ENCODE measurements at places on chromosomes 5 and 9.

GRCh38 chr5:65809817-65810531 is 88.0 kb downstream of the NLN start:
- DNase-seq, result peak; percentile 60

GRCh38 chr9:105908069-105908468 is 213.7 kb downstream of the TMEM38B start:
- no peak for DNase-seq

DNA sequence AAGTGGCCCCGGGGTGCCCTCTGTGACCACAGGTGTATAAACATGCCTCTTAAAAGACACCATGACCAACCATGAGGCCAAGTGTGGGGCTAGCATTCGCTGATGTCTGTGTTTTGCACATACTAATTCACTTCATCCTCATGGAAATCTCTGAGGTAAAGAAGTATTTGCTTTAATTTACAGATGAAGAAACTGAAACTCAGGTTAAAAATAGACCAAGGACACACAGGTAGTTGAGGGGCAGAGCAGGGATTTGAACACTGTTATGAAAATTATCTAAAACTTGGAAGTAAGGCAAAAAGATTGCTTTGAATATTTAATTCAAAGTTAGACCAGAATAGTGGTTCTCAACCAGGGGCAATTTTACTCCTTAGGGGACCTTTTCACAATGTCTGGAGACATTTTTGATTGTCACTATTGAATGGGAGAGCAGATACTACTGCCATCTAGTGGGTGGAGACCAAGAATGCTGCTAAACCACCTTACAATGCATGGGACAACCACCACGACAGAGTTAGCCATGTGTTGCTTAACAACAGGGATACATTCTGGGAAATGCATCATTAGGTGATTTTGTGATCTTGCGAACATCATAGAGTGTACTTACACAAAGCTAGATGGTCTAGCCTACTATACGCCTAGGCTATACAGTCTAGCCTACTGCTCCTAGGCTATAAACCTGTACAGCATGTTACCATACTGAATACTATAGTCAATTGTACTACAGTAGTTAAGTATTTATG is 8.0 kb upstream of the FXN start:
- DNase-seq, result no peak

GRCh38 chr5:180197016-180197702 is 11.9 kb downstream of the RASGEF1C start:
- DNase-seq, result no peak

- no peak for DNase-seq
Observed at GRCh38 chr9:127567730-127568617, 44.1 kb upstream of the STXBP1 start.

All from posterior cingulate gyrus (tissue), 11 donors.